ENCODE measurements at places on chromosomes 3 and 15. TPM values are rescaled to one million over a fixed set of nuclear protein-coding genes. Genes with fewer than 3 reads are reported as not detected.

ACP3 gene
- 84.0 TPM for polyA plus RNA-seq

USP19 gene
- polyA plus RNA-seq: 55.2 TPM

LNP1 gene
- 8.4 TPM for polyA plus RNA-seq

SLITRK3 gene
- polyA plus RNA-seq: 0.19 TPM

TMEM108 gene
- 1.7 TPM for polyA plus RNA-seq

ZNF619 gene
- polyA plus RNA-seq: 7.3 TPM

GRCh38 chr3:193190146-193190786, 50.8 kb upstream of the PLAAT1 start:
- no peak for DNase-seq

GRCh38 chr3:57068437-57069089, 8.1 kb downstream of the SPATA12 start:
- no peak for DNase-seq

- no peak for DNase-seq
Measured at GRCh38 chr3:145519398-145520047, 641.5 kb downstream of the PLOD2 start.

Data from left renal cortex interstitium (tissue), 4 donors.